Lower leg skin (tissue), 4 donors: ENCODE measurements at places on chromosomes 16 and 17. TPM values are rescaled to one million over a fixed set of nuclear protein-coding genes. Genes with fewer than 3 reads are reported as not detected.

DNA sequence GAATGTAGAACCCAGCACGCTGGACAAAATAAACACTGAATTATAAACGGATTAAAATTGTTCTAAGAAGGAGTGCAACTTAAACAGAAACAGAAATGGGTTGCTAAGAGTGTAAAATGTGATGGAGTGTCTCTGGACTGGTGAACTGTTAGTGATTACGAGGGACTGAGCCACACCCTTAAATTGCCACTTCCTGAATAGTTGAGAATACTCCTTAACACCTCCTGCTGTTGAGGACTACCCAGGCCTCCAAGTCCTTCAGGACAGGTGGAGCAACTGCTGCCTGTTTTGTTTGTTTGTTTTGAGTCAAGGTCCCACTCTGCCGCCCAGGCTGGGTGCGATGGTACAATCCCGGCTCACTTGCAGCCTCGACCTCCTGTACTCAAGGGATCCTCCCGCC is 25.8 kb upstream of the IRF8 start:
- peak; percentile 53 for DNase-seq

- DNase-seq: no peak
These were observed 6.4 kb upstream of the PRSS21 start for GRCh38 chr16:2810651-2811050.

DNA sequence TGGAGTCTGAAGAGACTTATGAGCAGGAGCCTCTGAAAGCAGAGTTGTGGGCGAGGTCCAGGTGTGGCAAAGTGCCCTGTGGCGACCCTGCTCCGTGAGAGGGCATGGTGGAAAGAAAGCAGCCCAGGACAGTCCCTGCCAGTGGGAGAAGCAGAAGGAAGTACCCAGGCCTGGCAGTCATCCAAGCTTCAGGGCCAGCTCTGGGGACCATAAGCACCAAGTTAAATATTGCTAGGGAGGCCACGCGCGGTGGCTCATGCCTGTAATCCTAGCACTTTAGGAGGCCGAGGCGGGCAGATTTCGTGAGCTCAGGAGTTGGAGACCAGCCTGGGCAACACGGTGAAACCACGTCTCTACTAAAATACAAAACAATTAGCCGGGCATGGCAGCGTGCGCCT is 4.9 kb upstream of the ASGR1 start:
- no peak for DNase-seq

DNA sequence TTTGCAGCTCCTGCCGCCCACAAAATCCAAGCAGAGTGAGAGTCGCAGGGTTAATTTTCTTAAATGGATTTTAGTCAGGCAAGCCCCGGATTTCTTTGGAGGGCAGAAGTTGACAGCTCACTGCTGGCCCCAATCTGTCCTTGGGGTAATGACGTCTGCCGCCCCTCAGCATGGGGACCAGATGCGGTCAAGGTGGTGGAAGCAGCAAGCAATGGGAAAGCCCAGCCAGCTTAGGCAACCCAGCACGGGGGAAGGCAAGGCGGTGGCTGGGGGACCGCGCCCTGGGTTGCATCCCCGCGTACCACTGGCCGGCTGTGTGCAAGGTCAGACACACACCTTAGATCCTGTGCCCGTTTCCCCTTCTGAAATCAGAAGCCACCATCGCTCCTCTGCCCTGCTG is 321.7 kb downstream of the C16orf95 start:
- DNase-seq: no peak

ZPBP2 gene
- total RNA-seq: not detected
